ENCODE measurements at places on chromosomes 13 and 19.

DNA sequence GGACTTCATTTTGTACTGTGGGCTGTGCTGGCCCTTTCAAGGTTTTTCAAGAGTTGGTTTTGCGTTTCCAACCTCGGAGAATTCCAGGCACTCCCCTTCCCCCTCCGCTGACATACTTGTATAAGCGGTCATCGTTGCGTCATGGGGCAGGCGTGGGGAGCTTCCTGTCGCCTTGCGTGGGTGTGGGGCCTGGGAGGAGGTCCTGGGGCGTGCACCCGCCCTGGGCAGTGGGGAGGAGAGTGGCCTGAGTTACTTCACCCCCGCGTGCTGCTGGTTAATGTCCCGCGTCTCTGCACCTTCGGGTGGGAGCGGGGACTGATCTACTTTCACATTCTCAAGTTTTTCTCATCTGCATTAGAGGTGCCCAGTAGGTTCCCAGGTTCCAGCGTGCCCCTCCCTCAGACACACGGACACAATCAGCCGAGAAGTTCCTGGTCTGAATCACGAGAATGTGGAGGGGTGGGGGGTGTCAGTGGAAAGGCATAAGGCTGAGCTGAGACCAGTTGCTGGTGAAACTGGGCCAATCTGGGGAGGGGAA lies 4.1 kb downstream of the IER2 start:
- no peak for DNase-seq

GRCh38 chr13:49454388-49455006 lies 10.4 kb downstream of the SETDB2 start:
- no peak for DNase-seq

- no peak for DNase-seq
Measured at GRCh38 chr19:460877-461720, at the start of gene SHC2. Gene SHC2, minus strand, starts transcription at chr19:461033. Its CDS starts 37 bp downstream, at chr19:460996.

DNA sequence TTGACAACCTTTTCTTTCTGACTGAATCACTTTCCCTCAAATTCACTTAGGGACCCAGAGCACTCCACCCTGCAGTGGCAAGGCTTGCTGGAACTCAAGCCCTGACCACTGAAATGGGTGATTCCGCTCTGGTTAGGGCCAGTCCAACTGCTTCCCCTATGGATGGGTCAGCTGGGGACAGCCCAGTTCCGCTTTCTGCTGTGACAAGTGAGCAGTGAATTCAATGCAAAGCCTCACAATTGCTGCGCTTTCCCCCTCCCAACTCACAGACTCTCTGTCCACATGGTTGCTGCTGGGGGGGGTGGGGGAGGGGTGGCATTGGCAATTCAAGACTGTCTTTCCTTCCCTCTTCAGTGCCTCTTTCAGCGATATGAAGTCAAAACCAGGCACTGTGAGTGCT lies 18.7 kb downstream of the CD70 start:
- DNase-seq, result no peak

GRCh38 chr13:38398711-38399493 lies 49.3 kb downstream of the UFM1 start:
- no peak for DNase-seq

DNA sequence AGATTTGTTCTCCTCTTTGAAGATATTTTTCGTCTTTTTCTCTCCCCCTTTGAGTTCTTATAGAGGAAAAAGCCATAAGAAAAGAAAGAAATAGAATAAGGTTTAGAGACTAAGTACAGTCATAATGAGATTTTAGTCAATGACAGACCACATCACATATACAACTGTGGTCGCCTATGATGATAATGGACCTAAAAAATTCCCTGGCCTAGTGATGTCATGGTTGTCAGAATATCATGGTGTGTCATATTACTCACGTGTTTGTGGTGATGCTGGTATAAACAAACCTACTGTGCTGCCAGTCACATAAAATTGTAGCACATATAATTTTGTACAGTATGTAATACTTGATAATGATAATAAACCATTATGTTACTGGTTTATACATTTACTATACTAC lies 1096.1 kb downstream of the OLFM4 start:
- no peak for DNase-seq

- no peak for DNase-seq
Measured at GRCh38 chr19:38945562-38946228, 15.0 kb downstream of the MRPS12 start.

DNA sequence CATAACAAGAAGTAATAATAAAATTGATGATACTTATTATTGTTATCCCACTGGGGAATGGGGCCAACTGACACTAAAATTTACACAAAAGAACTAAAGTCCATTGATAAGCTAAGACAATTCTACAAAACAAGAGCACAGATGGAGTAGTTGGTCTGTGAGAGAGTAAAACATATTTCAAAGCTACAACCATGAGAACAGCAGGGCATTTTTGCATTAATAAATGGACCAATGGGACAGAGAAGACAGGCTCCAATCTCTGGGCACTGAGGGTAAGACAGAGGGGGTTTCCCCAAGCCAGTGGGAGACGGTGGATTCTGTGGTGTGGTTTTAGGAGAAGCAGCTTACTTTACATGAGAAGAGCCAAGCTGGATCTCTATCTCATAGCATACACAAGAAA lies 14.4 kb downstream of the KANK2 start:
- no peak for DNase-seq

GRCh38 chr13:106899442-106899841 lies 331.5 kb upstream of the ARGLU1 start:
- no peak for DNase-seq

DNA sequence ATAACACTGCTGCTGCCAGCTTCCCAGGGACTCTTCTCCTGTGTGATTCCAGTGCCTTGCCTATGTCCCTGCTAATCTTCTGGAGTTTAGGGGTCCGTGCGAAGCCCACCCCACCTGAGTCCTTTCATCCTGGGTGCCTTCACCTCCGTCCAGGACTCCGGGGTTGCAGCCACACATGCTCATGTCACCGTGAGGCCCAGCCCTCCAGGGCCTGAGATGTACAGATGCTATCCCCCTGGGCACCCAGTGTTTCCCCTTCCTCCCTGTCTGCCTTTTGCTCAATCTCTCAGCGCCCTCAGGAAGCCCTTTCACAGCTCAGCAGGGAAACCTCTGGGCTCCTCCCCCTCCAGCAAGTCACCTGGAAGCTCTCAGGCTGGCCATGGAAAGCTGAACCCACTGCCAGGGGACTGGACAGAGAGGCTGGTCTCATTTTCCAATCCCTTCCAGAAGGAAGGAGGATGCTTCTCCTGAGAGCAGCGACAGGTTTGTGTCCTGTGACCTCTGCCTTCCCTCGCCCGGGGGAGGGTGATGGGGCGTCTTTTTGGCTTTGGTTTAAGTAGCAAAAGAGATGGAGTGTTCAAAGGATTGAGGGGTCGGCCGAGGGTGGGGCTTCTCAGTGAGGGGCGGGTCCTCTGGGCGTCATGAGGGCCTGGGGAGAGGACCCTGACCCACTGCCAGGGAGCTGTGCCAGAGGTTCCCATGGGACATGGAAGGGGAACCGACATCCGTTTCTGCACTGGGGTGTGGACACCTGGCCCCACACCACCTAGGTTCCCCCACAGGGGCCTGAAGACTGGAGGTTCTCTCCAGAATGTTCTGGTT lies 30.8 kb upstream of the TFDP1 start:
- DNase-seq, result no peak

DNA sequence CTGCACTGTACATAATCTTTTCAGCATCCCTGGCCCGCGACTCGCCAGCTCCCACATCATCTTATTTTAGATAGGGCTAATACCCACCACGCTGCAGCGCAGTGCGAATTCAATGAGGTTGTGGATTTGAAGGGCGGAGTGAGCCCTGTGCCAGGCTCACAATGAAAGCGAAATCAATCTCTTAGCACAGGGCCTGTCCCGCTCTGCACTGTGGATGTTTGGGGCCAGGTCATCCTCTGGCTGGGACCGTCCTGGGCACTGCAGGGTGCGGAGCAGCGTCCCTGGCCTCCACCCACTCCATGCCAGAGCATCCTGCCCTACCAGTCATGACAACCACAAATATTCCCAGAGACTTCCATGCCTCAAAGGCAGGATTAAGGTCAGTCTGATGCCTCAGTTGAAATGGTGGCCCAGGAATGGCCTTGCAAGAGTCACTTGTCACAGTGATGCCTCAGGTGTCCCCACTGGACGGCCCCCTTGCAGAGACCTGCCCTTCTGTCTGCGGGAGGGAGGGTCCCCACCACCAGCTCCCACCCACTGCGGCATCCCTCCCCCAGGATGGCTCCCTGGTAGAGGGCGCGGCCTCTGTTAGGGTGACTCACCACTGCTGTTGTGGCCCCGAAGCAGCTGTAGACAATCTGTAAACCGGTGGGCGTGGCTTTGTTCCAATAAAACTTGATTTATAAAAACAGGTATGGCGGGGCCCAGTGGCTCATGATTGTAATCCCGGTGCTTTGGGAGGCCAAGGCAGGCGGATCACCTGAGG lies 5.6 kb downstream of the UHRF1 start:
- peak; percentile 63 for DNase-seq

GRCh38 chr13:103386341-103386740 lies 320.1 kb upstream of the SLC10A2 start:
- DNase-seq, result no peak

DNA sequence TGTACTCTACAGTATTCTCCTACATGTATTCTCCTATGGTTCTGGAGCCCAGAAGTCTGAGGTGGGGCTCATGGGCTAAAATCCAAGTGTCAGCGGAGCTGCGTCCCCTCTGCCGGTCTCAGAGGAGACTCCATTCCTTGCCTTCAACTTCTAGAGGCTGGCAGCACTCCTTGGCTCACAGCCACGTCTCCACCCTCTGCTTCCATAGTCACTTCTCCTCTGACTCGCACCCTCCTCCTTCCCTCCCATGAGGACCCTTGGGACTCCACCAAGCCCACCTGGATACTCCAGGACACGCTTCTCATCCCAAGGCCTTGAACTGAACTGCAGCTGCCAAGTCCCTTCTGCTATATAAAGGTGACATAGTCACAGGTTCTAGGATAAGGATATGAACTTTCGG lies 27.8 kb downstream of the DHRS12 start:
- no peak for DNase-seq

GRCh38 chr13:67275351-67275960 lies 45.3 kb upstream of the PCDH9 start:
- DNase-seq, result no peak

- no peak for DNase-seq
Measured at GRCh38 chr19:16608290-16608739, 19.7 kb downstream of the MED26 start.

DNA sequence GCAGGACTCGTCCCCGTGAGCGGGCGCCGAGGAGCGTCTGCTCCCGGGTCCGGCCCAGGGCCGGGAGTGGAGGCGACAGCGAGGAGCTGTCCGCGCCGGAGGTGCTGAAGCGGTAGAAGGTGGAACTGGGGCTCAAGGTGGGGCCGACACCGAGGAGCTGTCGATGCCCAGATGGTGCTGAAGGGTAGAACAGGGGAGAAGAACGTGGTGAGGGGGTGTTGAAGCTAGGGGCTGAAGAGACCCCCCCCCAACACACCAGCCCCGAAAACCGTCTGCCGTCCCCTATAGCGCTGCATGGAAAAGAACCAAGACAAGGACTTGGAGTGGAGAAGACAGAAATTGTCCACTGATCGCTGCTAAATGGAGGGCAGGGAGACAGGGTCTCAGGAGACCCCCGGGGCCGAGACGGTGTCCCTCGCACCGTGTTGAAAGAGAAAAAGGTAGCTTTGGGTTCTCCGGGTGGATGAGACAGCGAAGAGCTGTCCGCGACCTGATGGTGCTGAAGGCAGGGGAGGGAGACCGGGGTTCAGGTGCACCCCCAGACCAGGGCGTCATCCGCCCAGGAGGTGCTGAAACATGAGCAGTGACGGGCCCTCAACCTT lies 7.1 kb upstream of the PDE4C start:
- peak; percentile 9 for DNase-seq

- DNase-seq, result no peak
Measured at GRCh38 chr13:100636441-100636840, 38.2 kb downstream of the TMTC4 start.

GRCh38 chr19:41626877-41627276 lies at the start of gene CEACAM4:
Gene CEACAM4, minus strand, starts transcription at chr19:41627074. Its CDS starts 111 bp downstream, at chr19:41626963.
- no peak for DNase-seq

- DNase-seq, result no peak
Measured at GRCh38 chr13:50226515-50227155, 211.4 kb downstream of the KCNRG start.

- DNase-seq, result no peak
Measured at GRCh38 chr19:13069415-13070359, 33.0 kb downstream of the LYL1 start.

- DNase-seq, result no peak
Measured at GRCh38 chr13:44234566-44234965, 139.1 kb upstream of the SERP2 start.

GRCh38 chr19:5494773-5495172 lies 39.6 kb downstream of the ZNRF4 start:
- no peak for DNase-seq

- no peak for DNase-seq
Measured at GRCh38 chr13:20428666-20429644, 96.7 kb downstream of the CRYL1 start.

DNA sequence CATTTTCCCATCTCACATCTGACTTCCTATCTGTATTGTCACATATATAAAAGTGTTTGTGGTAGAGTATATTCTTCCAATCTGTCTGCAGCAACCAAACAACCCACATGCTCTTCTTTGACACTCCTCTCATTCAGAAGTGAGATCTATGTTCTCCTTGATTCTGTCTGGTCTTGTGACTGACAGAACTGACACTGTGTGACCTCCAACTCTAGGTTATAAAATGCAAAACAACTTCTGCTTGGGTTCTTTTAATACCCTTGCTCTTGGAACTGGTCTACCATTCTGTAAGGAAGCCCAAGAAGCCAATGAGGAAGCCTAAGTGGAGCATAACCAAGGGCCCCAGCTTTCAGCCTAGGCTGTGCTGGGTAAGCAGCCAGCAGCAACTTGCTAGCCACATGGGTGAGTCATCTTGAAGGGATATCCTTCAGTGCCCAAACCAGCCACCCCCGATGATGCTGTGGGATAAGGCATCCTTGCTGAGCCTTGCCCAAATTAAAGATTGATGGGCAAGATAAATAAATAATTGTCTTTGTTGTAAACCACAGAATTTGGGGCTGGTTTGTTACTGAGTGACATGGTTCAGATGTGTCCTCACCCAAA lies 18.4 kb upstream of the ITM2B start:
- DNase-seq, result no peak

- no peak for DNase-seq
Measured at GRCh38 chr13:56317841-56318240, 822.9 kb upstream of the PRR20A start.

DNA sequence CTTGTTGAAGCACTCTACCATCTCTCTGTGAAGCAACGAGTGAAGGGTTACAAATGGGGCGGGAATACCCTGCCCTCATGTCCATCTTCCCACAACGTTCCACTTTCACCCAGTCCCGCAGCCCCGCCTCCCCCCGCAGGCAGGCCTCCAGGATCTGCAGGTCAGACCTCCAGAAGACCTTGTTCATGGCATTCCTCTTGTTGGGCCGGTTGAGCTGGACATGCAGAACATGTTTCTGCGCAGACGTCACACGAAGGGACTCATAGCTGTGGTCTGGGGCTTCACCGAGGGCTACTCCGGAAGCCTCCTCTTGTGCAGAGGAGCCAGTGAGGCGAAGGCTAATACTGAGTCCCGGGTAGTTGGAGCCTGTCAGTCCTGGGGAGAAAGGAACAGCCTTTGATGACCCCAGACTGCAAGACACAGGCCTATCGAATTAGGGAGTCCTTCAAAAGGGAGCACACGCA lies 420 bp downstream of the ECH1 start:
- DNase-seq, result no peak

Measured in stimulated activated CD8-positive, alpha-beta memory T cell treated with anti-CD3 and anti-CD28 coated beads, Interleukin-4, amount 100 ng/mL, for 1 hour (primary cell).